ENCODE measurements at places on chromosomes 4 and X. TPM values are rescaled to one million over a fixed set of nuclear protein-coding genes. Genes with fewer than 3 reads are reported as not detected.

Gene PROM1
- not detected for polyA plus RNA-seq

Gene NEXMIF
- 0.01 TPM for polyA plus RNA-seq

Gene FDCSP
- not detected for polyA plus RNA-seq

Gene RAB41
- polyA plus RNA-seq: not detected

Gene ATP11C
- polyA plus RNA-seq: 16.9 TPM

Gene ZXDB
- polyA plus RNA-seq: 4.8 TPM

GRCh38 chr4:119682099-119682498, 53.5 kb upstream of the PDE5A start:
- DNase-seq: no peak

- DNase-seq: no peak
Observed at GRCh38 chr4:78613522-78614321, 62.2 kb downstream of the ANXA3 start.

GRCh38 chr4:181119186-181119585, 1124.0 kb upstream of the TENM3 start:
- DNase-seq: no peak

GRCh38 chr4:7632971-7633370, 198.2 kb upstream of the PSAPL1 start:
- DNase-seq: no peak

DNA sequence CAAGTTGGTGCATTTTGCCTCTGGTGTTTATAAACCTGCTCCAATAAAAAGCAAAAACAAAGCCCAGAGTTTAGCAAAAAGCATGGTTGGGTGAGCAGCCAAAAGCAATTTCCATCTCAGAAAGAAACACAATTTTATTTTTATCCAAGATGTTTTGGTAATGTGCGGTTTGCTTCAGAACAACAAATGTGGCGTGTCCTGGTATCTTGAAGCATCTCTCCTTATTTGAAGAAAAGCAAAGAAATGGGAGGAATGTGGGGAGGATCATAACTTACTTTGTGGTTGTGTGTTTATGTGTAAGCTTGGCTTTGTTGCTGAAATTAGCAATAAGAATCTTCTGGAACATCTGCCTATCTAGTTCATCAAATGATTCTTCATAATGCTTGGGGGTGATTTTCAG, 88.3 kb upstream of the DDX3X start:
- no peak for DNase-seq

DNA sequence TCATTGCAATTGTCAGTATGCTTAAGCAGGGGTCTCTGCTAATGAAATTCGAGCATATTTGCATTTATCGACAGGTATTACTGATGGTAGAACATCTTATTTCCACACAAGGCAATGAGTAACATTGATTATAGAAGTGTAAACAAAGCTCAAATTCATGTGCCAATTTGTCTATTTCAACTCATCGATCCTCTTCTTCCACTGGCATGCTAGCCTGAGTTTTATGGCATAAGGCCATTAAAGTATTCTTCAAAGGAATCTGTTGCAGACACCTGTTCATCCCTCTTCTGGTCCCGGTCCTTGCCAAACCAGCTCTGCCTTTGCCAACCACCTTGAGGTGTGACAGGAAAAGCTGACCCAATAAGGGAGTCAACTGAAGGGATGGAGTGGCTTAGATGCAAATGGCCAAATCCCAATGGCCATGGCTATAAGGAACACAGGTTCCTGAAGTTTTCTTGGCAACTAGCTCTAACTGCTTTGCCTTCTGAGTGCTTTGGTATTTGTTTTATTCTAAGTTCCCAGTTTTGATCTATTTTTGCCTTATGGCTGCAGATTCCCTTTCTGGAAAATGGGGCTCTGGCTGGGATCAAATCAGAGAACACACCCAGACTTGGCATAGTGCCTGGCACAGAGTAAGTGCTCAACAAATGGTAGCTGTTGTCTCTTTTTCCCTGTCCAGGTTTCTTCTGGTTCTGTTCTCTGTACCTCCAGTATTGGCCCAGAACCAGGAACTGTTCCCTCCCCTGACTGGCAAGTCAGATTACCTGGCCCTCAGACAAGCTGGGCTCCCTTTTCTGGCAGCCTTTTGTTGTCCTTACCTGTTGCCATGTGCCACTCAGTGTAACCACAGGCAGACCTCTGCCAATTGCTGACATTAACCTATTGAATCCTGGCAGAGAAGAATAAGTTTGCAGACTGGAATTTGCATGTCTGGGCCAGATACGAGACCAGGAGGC, 63.1 kb downstream of the RTL9 start:
- no peak for DNase-seq
